ENCODE measurements at places on chromosomes 5 and 9.

DNA sequence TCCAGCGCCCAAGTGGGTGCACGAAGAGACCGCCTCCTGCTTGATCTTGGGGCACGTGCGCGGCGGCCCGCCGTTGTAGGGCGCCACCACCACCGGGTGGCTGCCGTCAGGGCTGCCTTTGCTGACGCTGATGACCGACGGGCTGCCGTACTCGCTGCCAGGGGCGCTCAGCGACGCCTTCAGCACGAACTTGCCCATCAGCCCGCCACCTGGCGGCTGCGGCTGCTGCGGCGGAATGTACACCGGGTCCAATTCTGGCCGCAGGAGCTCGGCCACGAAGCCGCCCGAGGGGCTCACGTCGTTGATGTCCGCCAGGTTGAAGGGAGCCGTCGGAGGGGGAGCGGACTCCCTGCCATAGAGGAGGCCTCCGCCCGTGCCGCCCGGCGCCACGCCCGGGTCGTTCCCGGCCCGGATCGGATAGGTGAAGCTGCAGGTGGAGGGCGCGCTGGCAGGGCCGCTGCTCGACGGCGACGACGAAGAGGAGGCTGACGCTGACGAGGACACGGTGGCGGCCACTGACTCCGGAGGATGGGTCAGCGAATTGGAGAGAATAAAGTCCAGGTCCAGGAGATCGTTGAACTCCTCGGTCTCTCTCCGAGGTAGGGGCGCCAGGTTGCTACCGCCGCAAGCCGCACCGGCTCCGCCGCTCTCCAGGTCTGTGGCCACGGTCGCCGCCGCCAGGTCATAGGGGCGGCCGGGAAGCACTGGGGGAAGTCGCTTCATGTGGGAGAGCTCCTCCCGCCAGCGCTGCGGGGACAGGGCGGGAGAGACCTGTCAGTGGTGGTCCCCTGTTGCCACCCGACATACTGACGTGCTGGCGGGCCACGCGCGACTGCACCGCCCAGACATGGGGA is 1.8 kb downstream of the KLF4 start:
- DNase-seq = no peak

DNA sequence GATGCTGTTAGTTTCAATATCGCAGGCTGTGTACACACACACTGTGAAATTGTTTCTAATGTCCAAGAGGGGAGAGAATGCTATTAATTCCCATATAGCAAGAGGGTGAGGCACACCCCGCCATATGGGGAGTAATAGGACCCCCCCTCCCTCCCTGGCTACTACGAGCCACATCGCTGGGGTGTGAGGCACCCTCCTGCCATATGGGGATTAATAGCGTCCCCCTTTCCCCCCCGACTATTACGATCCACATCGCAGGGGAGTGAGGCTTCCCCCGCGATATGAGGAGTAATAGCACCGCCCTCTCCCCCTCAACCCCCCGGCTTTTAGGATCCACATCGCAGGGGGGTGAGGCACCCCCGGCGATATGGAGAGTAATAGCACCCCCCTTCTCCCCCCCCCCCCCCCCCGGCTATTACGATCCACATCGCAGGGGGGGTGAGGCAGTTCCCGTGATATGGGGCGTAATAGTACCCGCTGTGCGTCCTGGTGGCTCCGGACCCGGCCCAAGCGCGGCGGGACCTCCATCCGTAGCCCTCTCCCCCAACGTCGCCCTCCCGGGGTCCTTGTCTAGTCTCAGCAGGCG is 494 bp upstream of the STK32A start:
- DNase-seq = no peak

- DNase-seq = no peak
Measured at GRCh38 chr5:40390281-40391149, 289.2 kb upstream of the PTGER4 start.

DNA sequence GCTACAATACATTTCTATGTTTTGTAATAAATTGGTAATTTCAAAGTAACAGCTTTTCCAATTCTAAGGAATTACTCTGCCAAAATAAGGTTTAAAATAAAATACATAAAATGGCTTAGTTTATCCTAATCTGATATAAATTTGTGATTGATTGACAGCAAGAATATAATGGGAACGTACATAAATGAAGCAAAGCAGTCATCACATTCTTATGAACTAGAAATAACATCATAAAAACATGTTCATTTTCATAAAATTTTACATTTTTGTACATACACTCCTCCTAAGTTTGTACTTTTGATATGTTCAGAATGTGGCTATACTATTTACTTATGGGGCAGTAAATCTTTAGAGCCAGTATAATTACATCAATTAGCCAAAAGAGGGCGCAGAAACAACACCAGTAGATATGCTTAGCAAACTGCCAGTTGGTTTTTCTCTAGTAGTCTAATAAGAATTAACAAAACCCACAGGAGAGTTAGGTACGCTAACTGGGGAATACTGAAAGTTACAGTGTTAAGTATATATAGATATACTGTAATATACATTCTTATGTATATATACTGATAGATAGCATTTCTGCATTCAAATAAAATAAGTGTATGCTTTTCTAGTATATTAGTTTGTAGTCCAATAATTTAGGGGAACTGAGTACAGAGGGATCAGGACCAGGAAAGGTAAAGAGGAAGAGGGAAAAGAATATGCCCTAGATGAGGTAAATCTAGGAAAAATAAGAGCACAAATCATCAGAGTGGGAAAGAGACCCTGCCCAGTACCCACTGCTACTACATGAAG is 76.8 kb downstream of the ZDHHC21 start:
- peak; percentile 58 for DNase-seq

- DNase-seq = no peak
Measured at GRCh38 chr9:69621730-69622460, 50.3 kb downstream of the APBA1 start.

DNA sequence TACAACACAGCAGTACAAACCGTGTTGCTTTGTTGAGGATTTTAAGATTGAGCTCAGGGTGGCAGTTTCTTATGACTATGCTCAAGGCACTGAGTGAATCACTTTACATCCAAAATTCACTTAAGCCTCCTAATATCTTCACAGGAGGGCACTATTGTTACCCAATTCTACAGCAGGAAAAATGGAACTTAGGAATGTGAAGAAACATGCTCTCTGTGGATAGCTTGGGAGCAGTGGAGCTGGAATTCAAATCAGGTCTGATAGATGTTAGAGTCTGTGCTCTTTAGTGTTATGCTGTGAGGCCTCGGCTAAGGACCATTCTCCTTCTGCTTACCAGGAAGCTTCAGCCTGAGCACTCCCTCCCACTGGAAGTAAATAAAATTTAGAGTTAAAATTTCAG is 18.7 kb upstream of the HMHB1 start:
- DNase-seq = peak; percentile 28

GRCh38 chr9:109811876-109812275 is 31.9 kb downstream of the PALM2AKAP2 start:
- DNase-seq = no peak

DNA sequence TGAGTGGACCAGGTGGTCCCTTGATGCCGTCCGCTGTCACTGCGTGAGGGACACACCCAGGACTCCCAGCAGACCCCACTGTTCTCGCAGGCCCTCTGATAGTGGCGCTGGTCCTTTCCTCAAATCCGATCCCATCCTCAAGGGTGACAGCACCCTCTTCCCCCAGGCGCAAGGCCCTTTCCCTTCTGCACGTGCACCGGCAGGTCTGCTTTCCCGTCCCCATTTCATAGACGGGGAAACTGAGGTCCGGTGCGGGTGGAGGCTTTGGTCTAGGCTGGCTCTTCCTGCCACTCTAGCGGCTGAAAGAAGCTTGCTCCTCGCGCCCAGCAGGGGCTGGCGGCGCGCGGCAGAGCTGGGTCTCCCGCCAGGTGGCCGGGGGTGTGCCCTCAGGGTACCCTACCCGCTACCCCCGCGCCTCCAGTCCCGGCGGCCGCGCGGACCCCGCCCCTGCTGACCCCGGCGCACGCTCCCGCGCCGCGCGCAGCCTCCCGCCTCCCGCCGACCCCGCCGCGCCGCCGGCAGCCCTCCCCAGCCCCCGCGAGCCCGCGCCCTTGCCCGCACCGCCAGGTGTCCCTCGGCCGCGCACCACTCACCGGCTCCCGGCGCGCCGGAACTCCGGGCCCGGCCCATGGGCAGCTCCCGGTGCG is 453 bp downstream of the RASGEF1C start:
- DNase-seq = no peak

DNA sequence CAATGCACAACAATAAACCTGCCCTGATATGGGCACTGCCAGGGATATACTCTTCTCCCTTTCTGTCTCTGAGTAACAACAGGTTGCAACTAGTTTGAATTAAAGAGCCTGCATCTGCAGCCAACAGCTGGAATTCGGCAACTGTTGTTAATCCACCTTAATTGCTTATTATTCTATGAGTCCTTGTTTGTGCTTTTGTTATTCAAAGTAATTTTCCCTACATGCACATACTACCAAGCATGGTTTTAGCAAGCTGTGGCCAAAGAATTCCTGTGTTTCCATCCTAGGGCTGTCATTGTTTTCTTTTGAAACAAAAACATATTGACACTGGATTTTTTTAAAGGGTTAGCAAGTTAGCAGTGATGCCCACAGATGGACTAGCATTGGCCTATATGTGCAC is 171.5 kb downstream of the EFNA5 start:
- DNase-seq = no peak

GRCh38 chr5:137705106-137705505 is 30.8 kb downstream of the KLHL3 start:
- DNase-seq = peak; percentile 18

DNA sequence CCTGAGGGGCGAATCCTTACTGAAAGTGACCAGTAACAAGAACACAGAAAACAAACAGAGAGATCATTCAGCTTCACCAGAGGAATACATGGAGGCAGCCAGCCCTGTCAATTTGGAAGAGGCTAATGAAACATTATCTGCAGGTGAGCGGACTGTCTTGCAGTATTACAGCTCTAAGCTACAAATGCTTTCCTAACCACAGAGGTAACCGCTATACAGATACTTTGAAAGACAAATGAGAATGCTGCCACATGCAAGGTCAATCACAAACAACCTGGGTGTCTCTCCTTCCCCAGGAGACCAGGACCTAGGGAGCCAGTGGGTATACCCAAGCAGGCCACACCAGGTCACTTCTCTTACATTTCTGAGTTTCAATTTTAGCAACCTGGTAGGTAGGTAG is 30.2 kb downstream of the EFNA5 start:
- no peak for DNase-seq

- no peak for DNase-seq
Measured at GRCh38 chr5:91910247-91910646, 527.1 kb upstream of the ARRDC3 start.

DNA sequence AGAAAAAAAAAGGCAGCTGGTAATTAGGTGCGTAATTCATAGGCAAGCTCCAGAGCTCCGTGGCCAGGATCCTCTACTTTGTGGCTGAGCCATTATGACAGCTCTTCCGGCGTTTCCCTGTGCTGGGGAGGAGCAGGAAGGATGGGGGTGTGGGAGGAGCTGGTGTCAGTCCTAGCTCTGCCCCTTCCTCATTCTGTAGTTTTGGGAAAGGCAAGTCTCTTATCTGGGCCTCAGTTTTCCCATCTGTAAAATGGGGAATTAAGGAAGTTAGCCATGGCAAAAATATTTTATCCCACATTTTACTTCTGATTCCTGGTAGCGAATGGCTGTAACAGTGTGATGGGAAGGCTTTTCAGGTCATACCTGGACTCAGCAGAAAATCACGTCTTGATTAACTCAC is 81.1 kb downstream of the SEC61B start:
- DNase-seq = no peak

DNA sequence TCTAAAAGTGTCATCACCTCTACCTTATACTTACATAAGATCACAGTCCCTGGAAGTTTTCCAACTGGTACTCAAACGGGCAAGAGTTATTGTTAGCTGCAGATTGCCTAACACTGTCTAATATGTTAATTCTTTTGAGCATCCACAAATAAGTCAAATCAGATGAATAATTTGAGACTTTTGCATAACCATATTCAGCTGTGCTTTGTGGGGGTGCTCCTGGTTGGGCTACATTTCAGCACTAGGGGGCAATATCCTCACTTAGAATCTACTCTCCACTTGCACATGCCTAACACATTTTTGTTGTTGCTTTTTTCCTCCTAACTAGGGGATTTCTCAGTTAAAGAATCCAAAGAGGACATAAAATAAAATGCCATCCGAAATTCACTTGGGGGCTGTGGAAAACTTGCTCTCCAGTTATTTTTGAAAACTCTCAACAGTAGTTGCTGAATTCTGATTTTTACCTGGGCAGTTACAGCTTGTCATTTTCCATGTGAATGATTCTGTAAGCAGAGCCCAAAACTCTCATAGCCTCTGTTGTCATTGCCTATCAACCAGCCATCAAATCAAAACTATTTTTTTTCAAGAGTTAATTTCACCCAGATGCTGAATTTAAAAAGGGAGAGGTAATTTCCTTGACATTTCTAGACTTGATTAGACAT is 71.5 kb downstream of the TRIM36 start:
- peak; percentile 47 for DNase-seq

- DNase-seq = peak; percentile 3
Measured at GRCh38 chr5:13346401-13346800, 598.1 kb downstream of the DNAH5 start.

DNA sequence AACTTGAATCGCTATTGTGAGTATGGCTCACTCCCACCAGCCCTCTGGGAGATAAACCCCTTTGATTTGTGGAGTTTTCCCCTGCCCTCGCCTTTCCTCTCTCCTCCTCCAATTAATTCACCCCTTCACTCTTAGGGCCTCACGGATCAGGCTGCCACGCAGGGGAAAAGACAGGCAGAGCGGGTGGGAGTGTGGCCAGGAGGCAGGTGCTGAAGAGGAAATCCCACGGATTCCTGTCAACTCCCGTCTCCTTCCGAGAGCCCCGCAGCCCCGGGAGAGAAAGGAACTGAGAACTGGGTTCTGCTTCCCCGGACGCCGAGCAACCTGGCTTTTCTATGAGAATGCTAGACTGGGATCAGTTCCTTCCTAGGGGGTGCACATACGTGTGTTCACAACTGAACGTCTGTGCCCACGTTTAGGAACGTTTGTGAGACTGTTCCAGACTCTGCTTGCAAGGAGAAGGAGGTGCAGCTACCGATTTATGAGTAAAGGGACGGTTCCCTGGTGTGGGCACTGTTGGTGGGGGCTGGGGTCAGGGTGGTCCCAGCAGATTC is 314.5 kb upstream of the TLE4 start:
- DNase-seq = peak; percentile 57

DNA sequence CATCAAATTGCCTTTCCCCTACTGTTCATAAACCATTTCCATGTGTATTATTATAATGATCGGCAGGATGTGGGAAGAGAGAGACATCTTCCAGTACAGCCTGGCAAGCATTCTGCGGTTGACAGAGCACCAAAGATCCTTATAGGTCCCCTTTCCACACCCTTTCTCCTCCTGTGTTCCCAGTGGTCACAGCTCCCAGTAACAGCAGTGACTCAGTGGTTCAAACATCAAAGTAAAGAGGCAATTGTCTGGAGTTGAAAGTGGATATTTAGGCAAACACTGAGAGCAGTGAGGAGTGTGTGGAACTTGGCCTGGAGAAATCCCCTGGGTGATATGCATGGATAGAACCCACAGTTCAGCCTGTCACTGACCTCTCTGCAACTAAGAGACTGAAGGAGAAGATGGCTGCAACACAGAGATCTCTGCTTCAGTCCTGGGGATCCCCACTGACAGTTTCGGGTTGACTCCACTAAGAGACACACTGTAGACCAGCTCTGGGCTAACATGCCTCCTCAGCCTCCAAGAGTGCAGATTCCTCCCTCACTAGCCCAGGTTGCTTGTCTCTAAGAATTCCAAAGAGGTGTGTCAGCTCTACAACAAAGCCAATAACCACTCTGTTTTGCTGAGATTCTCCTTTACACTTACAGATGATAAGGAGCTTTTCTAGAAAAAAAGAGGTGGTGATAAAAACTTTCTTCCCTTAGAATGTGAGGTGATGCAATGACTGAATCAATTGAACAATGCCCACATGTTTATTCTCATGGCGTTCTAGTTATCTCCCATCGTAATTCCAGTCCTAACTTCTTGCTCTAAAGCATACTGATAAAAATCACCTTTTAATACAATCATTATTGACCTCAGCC is 94.4 kb upstream of the IL6ST start:
- peak; percentile 88 for DNase-seq

GRCh38 chr5:156395306-156395675 is 68.3 kb downstream of the SGCD start:
- no peak for DNase-seq

All from fibroblast of skin of abdomen (primary cell).